ENCODE measurements at places on chromosomes 7 and 10.

DNA sequence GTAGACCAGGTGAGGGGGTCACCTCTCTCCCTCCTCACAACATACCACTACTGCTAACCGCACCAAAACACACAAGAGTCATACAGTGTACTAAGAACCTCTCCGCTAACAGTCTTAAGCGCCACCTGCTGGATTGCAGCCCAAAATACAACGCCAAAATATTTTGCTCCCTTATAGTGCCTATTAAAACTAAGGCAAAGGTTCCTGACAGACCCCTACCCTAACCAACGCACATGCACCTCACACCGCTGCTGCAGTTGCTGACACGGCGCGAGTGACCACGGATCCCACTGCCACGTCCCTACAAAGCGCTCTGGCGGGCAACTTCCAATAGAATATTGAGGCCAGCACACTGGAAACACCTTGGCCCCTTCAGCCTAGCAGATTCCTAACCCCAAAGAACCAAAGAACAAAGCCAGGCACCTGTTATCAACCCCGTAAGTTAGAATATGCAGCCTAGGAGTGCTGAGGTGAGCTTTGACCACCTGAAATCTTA, 563.6 kb upstream of the SEMA3D start:
- no peak for DNase-seq

GRCh38 chr10:123309731-123310130, 155.5 kb downstream of the BUB3 start:
- DNase-seq: no peak

DNA sequence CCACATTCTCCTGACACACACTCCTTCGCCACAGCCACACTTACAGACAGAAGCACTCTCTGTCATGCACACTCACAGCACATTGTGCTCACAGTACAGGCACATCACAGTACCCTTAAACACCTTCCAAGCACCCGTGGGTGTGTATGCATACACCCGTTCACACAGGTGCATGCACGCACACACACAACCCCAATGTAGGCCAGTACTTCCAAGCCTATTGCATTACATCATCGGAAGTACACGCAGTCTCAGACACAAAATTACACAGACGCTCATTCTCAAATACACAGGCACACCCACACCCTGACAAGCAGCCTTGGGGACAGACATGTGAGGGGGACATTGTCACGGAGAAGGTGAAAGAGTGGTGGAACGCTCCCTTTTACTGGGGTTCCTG, 11.1 kb downstream of the KAZALD1 start:
- no peak for DNase-seq

DNA sequence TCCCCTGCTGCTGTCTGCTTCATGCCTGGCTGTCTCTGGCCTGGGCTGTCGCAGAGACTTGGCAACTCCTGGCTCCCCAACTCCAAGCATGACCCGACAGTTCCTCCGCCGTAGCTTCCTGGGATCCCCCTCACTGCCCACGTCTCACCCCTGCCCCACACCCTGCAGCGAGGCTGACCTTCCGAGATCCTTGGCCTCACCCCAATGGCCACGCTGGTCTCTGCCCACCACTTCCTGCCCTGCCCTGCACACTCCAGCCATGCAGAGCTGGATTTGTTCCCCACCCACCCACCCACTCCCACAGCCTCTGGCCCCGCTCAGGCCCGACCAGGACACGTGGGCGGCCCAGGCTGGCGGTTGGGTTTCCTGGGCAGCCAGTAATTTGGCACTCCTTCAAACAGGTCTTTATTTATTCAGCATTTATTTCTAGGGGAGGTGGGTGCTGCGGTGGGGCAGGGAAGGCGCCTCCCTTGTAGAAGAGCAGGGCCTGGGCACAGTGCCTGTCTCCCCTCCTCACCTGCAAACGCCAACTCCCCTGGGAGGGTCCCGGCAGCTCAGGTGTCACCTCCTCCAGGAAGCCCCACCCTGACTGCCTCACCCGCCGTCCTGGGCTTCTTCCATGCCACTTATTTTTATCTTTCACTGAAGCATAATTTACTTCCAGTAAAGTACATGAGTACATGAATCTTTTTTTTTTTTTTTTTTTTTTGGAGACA, 25.5 kb downstream of the GTF2IRD1 start:
- peak; percentile 70 for DNase-seq

DNA sequence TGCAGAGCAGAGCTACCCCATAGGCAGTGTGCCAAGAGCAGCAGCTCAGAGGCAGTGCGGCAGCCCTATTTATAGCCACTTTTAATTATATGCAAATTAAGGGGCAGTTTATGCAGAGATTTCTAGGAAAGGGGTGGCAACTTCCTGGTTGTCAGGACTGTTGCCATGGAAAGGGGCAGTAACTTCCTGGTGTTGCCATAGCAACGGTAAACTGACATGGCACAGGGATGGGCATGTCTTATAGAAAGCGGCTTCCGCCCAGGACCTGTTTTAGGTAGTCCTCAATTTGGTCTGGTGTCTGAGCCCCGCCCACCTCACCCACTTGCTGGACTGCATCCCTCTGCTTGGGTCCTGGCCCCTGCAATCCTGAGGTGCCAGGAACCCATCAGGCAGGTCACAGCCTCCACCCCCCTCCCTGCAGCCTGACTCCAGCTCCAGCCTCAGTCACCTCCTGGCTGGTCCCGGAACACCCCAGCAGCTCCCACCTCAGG, 115.8 kb downstream of the TMEM130 start:
- DNase-seq: no peak

DNA sequence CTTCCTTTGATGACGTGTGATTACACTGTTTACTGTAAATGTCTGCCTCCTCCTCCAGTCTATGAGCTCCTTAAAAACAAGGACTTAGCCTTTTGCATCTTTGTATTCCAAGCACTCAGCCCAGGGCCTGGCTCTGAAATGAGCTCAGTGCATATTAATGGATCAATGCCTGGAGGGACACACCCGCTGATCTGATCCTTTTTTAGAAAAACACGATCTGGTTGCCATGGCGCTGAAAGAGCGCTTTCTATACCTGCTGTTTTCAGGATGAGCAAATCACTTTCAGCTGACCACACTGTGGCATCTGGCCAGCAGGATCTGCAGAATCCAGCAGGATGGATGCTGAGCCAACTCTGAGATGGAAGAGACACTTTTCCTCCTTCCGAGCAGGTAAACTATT, 37.8 kb upstream of the GARS1 start:
- DNase-seq: no peak

DNA sequence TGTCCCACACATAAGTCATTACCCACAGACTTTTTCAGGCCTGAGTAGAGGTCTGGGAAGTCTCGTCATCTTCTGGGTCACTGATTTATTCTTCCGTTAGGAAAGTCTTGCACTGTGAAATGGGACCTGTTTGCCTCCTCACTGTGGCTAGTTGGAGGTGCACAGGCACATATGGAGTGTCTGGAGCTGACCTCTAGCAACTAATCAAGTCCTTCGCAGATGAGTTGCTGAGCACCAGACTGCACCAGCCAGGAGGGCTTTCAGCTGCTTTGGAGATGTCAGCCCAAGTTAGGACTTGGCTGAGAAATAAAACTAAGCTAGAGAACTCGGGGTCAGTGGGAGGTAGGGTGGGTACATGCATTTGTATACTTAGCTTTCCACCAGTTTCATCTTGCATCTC, 578.0 kb downstream of the GRID1 start:
- DNase-seq: no peak

GRCh38 chr7:116782177-116782711, 80.1 kb upstream of the CAPZA2 start:
- peak; percentile 50 for DNase-seq

DNA sequence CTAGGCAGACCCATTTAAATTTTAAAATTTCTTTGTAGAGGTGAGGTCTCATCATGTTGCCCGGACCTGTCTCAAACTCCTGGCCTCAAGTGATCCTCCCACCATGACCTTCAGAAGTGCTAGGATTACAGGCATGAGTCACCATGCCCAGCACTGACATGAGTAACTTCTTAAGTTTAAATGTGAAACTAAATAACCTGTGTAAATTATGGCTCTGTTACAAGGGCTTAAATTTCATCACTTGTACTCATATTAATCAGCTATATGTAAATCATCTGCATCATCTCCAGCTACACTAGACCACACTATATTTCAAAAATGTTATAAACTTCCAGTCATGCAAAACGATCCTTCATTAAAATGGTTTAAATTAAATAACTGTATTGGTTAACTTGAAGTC, 56.1 kb downstream of the ATAD1 start:
- DNase-seq: no peak

DNA sequence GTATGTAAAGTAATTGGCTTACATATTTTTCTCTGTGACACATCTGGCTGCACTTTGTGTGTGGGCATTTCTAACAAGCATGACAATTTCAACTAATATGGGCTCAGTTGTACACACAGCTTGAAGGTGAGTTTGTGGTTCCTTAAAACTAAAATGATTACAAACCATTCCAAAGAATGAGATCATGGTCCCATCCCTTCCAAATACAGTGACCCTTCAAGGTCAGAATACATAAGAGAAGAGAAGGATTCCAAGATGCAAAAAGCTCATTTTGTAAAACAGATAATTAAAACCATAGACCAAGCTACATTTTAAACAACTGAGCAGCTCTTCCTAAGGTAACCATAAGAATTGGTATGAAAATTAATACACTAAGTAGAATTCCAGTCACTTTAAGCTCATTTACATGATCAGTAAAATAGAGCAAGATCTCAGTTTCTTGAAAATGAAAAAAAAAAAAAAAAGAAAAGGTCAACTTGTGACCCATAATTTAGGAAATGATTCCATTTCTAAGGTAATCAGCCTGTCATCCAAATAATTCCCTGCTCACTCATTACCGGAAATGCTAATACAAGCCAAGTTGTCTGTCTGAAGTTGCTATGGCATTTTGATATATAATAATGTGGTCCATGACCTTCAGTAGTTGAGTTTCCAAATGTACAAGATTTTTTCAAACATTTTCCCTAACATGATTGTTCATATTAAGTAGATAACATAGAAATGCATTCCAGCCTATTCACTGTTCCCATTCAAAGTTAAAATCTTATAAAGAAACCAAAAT, 688.5 kb downstream of the PARD3 start:
- DNase-seq: no peak

DNA sequence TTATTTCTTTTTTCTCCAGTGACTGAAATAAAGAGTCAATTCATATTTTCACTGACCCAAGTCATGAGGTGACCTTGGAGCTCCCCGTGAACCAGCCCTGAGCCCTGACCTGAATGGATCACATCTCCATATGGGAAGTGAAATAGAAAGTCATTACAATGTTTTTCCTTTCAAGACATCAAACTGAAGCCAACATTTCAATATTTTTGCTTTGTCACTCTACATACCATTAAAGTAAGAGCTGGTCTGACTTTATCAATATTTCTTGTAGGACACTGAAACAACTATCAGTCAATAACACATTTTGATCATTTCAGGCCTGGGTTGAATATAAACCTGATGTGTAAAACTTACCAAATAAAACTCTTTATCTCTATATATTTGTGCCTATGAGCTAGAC, 249.8 kb upstream of the PHF14 start:
- no peak for DNase-seq

DNA sequence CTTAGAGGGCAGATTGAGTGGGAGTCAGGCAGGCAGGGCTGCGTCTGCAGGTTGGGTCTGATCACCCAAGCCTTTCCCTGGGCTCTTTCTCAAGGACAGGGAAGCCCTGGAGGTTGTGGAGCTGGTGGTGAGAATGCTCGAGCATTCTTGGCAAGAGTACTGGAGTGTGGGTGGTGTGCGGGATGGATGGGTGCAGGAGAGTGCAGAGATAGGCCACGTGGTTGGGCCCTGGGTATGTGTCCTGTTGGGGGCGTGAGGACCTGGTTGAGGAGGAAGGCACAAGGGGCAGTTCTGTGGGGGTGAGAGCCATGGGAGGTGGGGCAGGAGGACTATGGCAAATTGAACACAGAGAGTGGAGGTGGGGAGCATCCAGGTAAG, 135.9 kb downstream of the PTPN20 start:
- DNase-seq: no peak

GRCh38 chr10:29257106-29257783, 31.6 kb upstream of the LYZL1 start:
- DNase-seq: no peak

- no peak for DNase-seq
Measured at GRCh38 chr10:21976280-21976679, 27.2 kb downstream of the DNAJC1 start.

GRCh38 chr7:30997316-30997715, 33.6 kb downstream of the GHRHR start:
- no peak for DNase-seq

DNA sequence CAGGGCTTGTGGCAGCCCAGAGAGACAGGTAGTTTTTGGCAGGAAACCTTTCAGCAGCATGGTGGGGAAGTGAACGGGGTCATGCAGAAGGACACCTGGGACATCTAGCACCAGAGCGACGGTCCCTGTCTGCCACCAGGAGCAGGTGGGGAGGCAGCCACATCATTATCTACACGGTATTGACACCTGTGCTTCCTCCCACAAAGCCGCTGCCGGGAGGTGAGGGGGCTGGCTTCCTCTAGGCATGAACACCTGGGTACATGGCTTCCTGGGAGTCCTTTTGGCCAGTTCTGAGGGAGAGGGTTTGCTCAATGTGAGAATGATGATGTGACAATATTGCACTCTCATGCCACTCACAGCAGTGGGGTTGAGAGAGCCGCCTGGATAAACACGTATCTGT, 275.2 kb downstream of the ACTR3B start:
- DNase-seq: no peak

DNA sequence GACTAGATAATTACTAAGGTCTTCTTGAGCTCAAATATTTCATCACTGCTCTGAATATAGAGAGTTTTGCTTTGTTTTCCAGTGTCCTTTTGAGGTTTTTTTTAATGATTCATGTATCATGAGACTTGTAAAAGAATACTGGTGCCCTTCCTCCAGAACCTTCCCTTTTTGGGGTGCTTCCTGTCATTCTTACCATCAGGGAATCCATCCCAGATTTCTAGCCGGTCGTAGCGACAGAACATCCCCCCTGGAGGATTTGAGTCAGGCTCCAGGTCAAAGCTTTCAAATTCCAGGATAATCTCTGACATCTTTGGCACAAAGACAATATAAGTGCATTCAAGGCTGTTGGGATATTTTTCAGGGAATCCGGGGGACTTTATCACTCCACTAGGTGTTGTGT, 71.0 kb downstream of the NRP1 start:
- no peak for DNase-seq

Measured in NCI-H187 treated with DMSO at 0.1 percent for 48 hours (cell line).